ENCODE measurements at places on chromosomes 4 and X. TPM values are rescaled to one million over a fixed set of nuclear protein-coding genes. Genes with fewer than 3 reads are reported as not detected.

The NAA11 gene
- not detected for total RNA-seq

The CTAG2 gene
- total RNA-seq: not detected

DNA sequence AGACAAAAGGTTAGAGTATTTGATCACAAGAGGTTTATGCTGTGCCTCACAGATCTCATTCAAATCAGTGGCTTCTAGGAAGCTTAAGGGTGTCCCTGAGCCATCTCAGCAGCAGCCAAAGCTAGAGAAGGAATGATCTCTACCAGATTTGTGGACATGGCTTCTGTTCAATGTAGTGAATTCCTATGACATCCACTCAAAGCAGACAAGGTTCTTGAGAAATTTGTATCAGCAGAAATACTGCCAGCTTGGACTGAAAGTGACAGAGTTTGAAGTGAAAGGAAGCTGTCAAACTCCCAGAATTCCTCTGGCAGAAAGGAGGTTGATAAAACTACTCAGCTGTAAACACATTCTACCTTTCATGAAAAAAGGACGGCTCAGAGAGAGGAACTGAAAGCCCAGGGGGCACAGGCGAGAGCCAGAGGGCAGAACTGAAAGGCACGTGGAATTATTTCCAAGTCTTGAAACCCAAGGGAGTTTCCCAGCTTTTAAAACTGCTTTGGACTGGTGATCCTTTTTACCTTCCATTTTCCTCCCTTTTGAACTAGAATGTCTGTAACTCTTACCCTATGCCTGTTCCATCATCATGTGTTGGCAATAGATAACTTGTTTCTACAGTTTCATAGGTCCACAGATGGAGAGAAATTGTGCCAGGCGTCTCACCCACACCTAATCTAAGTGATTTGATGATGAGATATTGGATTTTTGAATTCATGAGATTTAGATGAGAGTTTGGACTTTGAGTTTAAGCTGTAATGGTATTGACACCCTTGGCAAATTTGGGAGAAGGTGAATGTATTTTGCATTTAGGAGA is 14.5 kb upstream of the MED14 start:
- H3K27ac ChIP-seq: peak overlapping the region; percentile 71
- DNase-seq: no peak
- no peak overlapping the region for H3K4me3 ChIP-seq
- no peaks in the 10 kb centered on the region for H3K36me3 ChIP-seq
- H3K4me1 ChIP-seq: peaks cover 16% of the 10 kb centered on the region
- no peaks in the 10 kb centered on the region for H3K27me3 ChIP-seq

The TRAM1L1 gene
- not detected for total RNA-seq

GRCh38 chrX:153638436-153639176 is 8.4 kb upstream of the DUSP9 start:
- H3K27me3 ChIP-seq: peaks cover 17% of the 10 kb centered on the region
- H3K4me3 ChIP-seq: no peak overlapping the region
- H3K27ac ChIP-seq: no peak overlapping the region
- H3K4me1 ChIP-seq: peaks cover 8% of the 10 kb centered on the region
- H3K36me3 ChIP-seq: no peaks in the 10 kb centered on the region
